ENCODE measurements at places on chromosomes 2 and 18.

- no peak for DNase-seq
Observed at GRCh38 chr18:46061387-46061786, 10.7 kb downstream of the PSTPIP2 start.

DNA sequence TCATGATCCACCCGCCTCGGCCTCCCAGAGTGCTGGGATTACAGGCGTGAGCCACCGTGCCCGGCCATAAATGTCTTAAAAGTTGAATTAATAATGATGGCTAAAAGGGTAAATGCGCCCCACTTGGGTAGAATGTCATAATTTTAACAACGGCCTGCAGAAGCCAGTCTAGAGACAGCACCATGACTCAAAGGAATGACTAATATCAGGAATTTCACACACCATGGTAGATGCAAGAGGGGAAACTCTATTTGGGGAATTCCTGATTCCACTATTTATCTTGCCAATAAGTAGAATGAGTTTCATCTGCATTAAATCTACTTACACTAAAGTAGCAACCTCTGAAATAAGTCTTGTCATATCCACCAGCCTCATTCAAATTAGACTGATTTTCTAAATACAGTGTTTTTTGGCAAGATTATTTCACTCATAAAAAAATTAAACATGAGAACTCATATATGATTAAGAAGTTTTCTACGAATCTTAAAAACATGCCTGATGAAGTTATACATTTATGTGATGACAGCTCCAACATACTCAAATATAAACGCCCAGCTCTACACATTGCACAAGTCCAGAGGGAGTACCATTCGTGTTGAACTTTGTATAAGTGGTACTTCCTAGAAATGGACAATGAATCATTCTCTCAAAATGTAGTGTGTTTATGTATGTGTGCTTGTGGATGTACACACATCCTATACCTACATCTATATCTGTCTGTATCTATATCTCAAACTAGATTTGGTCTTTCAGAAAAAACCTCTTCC lies 309.7 kb downstream of the IRS1 start:
- DNase-seq, result no peak

- no peak for DNase-seq
Observed at GRCh38 chr2:16656784-16657391, 8.7 kb downstream of the CYRIA start.

- DNase-seq, result no peak
Observed at GRCh38 chr2:47697000-47697601, 85.8 kb upstream of the MSH6 start.

DNA sequence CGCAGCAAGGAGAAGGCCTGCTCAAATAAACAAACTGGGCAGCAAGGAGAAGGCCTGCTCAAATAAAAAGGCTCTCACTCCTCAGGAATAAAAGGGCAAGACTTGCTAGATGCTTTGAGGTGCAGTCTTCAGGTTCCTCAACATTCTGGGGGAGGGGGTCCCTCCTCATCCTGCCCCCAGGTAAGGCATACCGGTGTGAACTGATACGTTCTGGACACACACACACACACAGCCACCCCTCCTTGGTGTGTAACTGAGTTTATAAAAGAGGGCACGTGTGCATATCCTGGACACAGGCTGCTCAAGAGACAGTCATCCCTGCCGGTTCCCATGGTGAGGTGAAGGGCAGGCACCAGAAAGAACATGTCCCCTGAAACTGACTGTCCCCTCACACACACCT lies 4.5 kb downstream of the TEX261 start:
- no peak for DNase-seq

DNA sequence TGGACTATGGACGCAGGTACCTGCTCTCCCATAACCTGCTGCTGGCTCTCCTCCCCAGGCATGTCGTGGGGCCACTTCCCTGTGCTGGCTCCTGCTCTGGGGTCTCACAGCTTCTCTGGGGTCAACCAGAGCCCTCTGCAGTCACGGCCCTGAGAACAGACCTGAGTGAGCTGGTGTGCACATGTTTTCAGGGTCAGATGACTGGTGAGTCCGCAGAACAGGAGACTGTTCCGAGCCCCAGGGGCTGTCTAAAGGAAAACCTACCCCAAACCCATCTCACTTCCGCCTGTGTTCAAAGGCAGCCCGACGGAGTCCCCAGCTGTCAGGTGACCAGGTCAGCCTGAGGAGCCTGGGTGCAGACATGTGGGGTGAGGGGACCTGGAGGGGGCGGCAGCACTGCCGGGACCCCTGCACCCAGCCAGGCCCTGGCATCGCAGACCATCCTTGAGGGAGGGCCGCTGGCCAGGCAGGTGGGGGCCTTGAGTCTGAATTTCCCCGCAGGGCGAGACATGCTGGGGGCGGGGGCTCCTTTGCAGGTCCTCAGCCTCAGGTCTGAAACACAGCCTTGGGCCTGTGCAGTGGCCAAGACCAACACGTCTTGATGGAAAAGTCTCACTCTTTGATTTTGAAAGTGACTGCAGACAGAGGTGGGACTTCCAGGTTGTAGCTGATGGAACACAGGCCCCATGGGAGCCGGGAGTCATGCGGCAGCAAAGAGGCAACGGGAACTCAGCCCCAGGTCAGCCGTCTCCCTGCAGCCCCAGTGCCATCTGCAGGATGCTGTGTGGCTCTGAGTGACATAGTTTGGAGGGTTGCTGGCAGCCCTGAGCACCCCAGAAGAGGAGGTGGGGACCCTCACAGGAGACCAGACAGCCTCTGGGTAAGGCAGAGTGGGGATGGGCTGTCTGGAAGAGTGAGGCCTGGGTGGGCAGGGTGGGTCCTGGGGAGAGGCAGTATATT lies 65.3 kb downstream of the TWIST2 start:
- no peak for DNase-seq

DNA sequence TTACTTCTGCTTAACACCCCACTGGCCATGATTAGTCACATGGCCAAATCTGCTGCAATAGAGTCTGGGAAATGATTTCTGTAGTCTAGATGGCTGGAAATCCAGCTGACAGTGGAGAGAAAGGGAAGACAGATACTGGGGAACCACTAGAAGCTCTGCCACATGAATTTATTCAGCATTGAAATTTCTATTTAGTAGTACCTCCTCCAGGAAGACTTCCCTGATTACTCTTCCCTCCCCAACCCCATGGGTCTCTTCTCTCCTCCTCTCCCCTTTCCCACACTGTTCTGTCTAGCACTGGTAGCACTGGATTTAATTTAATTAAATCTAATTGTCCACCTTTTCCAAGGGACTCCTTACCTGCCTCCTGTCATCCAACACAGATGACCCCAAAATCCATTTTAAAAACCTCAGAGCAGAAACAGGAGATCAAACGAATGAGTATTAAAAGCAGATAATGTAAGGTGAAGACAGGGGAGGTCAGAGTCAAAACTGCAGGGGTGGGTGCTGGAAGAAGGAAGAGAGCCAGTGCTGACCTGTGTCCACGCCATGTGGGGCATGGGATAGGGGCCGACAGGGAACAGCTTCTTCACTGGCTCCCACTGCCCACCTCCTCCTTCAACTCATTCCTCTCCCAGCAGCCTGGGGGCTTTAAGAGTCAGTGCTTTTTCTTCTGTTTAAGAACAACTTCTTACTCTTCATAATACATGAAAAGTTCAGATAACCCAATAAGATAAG lies 169.2 kb upstream of the HS6ST1 start:
- no peak for DNase-seq

DNA sequence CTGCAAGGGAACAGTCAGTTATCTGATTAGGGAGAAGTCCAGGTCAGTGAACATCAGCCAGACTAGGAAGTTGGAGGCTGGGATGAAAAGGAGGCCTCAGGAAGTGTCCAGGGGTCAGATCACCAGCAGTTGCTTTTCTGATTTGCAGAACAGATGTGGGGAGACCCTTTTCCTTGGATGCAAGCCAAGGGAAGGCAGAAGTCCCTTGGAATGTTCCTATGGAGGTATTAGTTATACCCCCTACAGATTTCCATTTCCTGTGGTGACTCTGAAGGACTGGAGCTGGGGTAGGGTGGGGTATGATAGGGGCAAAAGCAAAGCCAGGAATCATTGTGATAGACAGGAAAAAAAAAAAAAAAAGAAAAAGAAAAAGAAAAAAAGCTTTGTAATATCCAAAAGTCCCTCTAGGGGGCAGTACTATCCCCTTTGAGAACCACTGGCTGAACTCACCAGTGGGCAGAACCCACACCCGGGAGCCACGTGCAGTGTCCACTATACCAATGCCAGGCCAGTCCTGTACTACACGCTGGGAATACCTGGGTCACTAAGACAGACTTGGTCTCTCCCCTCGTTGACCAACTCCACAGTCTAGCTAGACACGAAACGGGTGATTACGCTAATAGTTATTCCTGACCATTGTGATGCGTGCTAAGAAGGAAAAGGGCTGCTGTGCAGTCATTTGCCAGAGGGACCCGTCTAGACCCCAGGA lies 7.4 kb downstream of the DYSF start:
- no peak for DNase-seq

DNA sequence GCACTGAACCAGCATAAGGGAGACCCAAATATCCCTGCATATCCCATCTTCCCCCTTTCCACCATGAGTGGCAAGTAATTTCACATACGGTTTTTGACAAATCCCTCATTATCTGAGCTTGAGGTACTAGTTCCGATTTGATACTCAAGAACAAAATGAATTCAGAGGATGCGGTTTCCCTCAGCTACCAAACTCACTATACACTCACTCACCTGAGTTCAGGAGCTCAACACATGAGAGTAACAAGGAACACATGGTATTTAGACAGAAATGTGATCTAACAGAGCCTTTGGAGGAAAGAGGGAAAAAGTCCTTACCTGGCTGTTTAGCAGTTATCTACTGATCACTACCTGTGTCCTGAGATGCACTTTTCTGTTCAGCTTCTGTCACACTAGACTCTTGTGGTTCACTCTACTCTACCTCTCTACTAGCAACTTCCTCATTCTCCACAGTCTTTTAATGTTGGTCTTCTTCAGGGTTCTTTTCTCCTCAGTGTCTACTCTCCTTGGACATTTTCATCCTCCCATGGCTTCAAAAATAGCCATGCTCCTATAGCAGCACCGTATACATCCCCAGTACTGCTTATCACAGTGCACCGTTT lies 25.1 kb downstream of the ASXL2 start:
- no peak for DNase-seq

- peak; percentile 39 for DNase-seq
Observed at GRCh38 chr18:3665780-3666525, 216.0 kb downstream of the TGIF1 start.

DNA sequence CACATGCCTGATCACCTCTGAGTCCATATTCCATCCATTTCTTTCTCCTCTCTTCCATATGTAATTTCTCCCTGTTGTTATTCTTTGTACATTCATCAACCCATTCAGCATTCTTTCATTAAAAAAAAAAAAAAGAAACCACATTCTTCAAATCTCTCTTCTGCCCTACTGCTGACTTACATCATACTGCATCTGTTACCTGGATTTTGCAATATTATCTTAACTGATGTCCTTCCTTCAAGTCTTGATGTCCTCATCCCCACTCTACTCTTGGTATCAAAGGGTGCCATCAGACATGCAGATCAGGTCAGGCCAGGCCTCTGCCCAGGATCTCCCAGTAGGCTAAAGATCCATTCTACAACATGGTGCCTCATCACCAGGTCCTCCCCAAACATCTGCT lies 90.6 kb downstream of the SGPP2 start:
- DNase-seq, result no peak

DNA sequence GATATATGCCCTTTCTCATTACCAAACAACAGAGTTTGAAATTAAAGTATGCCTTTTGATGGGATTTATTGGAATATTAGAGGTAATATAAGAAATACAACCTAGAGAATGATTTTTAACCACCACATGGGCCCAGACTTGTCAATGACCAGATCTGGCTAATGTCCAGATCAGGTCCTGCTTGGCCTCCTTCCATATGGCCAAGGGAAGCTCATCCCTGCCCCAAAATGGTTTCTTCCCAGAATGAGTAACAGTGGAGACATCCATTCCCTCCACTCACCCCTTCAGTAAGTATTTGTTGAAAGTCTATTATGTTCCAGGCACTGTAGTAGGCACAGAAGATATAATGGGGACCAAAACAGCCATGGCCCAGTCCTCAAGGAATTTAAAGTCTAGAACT lies 54.9 kb downstream of the ANTXR1 start:
- DNase-seq, result no peak

DNA sequence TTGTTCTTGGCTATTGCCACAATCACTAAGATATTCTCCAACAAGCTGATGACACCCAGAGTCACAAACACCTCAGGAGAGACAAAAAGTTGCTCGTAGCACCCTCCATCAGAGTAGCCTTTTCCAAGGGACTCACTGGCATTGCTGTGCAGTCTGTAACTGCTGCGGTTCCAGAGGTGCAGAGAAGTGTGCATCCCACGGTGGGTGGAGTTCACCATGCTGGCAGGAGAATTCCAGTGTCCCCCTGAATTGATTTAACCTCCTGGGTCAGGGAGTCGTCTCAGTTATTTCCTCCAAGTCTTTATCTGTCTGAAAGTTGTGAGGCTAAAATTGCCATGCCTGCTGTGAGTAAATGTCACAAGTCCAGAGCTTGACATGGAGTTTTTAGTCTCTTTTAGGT lies 443 bp downstream of the MC4R start:
- no peak for DNase-seq

DNA sequence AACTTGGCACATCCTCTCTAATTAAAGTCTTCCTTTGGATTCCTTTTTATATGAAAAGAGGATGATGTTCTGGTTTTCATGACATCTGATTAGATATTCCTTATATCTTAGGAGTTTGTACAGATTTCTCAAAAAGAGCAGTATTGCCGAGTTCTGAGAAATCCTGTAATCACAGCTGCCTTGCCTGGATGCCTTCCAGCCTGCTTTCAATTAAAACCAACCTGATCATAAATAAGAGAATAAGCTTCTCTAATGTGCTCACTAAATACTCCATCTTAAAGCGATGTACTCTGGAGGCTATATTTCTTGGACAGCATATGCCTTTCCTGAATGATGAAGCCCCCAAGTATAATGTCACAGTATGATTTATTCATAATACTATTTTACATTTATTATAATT lies 1203.8 kb upstream of the PIK3C3 start:
- DNase-seq, result no peak

DNA sequence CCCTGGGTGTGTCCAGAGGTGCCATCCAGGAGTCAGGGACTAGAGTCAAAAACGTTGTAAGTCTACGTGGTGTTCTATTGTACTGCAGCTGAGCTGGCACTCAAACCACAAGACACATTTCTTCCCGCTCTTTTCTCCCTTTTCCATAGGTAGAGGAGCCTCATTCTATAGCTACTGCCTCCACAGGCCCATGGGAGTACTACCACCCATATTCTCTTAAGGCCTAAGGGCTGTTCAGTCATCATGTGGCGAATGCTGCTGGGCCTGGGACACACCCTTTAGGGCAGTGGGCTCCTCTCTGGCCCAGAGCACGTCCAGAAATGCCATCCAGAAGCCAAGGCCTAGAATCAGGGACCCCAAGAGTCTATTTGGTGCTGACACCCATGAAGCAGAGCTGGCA lies 1271.7 kb downstream of the CNTNAP5 start:
- DNase-seq, result no peak

Measured in stimulated activated CD8-positive, alpha-beta memory T cell treated with anti-CD3 and anti-CD28 coated beads, Interleukin-4, amount 100 ng/mL, for 1 hour (primary cell).